ENCODE measurements at places on chromosomes 1 and 21. TPM values are rescaled to one million over a fixed set of nuclear protein-coding genes. Genes with fewer than 3 reads are reported as not detected.

DNA sequence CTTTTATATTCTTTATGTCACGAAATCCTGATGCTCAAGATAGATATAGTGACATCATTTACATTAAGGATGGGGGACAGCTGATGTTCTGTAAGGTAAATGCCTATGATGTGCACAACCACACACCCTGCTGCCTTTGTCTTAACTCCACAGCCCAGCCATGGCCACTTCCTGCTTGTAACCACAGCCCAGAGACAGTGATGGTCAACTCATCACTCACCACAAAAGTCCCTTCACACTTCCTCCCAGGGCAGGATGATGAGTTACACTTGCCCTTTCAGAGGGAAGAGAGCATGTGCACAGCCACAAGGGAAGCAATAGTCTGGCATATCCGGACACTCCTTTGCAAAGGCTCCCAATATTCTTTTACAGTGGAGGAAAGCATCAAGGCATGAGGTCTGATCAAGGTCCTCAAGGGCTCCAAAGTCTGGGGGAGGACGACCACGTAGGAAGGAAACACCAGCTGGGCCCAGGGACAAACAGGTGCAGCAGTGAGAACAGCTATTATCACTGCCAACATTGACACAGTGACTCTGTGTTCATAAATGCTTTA, 53.8 kb downstream of the PLPP3 start:
- DNase-seq, result no peak
- H3K27ac ChIP-seq, result no peak overlapping the region
- no peaks in the 10 kb centered on the region for H3K27me3 ChIP-seq
- H3K4me1 ChIP-seq, result peaks cover 9% of the 10 kb centered on the region
- H3K4me3 ChIP-seq, result no peak overlapping the region
- H3K36me3 ChIP-seq, result no peaks in the 10 kb centered on the region

DNA sequence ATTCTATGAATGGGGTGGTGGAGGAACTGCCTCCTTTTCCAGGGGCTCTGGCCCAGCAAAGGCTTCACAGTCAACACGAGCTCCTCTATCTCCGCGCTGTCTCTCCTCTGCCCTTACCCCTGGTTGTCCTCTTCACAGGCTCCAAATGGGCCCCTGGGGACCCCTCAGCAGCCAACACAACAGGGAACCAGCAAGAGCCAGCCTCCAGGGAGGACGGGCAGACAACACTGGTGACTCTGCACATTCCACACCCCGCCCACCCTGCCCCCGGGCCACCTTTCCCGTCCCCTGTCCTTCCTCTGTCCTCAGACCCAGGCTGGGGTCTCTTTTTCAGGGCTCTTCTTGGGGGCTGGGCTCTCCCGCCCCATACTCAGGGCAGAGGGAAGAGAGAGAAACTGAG, 17.5 kb upstream of the ETV3 start:
- DNase-seq, result peak; percentile 65
- H3K36me3 ChIP-seq, result no peaks in the 10 kb centered on the region
- H3K4me3 ChIP-seq, result peak overlapping the region; percentile 24
- no peaks in the 10 kb centered on the region for H3K27me3 ChIP-seq
- peaks cover 26% of the 10 kb centered on the region for H3K4me1 ChIP-seq
- peak overlapping the region; percentile 91 for H3K27ac ChIP-seq

GRCh38 chr1:25030674-25031589, 100.9 kb upstream of the RUNX3 start:
- no peaks in the 10 kb centered on the region for H3K4me1 ChIP-seq
- H3K4me3 ChIP-seq, result no peak overlapping the region
- H3K36me3 ChIP-seq, result no peaks in the 10 kb centered on the region
- DNase-seq, result no peak

GRCh38 chr1:61174060-61174795, 91.9 kb downstream of the NFIA start:
- H3K4me1 ChIP-seq, result no peaks in the 10 kb centered on the region
- H3K4me3 ChIP-seq, result no peak overlapping the region
- no peaks in the 10 kb centered on the region for H3K36me3 ChIP-seq
- no peak for DNase-seq

GRCh38 chr1:111834956-111835355, 79.3 kb downstream of the DDX20 start:
- no peaks in the 10 kb centered on the region for H3K27me3 ChIP-seq
- H3K4me1 ChIP-seq, result no peaks in the 10 kb centered on the region
- no peak overlapping the region for H3K4me3 ChIP-seq
- H3K27ac ChIP-seq, result no peak overlapping the region
- H3K36me3 ChIP-seq, result no peaks in the 10 kb centered on the region

- no peaks in the 10 kb centered on the region for H3K36me3 ChIP-seq
- DNase-seq, result no peak
- H3K4me3 ChIP-seq, result no peak overlapping the region
- H3K27ac ChIP-seq, result no peak overlapping the region
Observed at GRCh38 chr21:42581336-42581992, 67.8 kb downstream of the SLC37A1 start.

- H3K36me3 ChIP-seq, result no peaks in the 10 kb centered on the region
- peaks cover 22% of the 10 kb centered on the region for H3K4me1 ChIP-seq
- H3K27ac ChIP-seq, result no peak overlapping the region
- H3K27me3 ChIP-seq, result no peaks in the 10 kb centered on the region
- H3K4me3 ChIP-seq, result peak overlapping the region; percentile 96
- DNase-seq, result no peak
Observed at GRCh38 chr1:204073837-204074273, 940 bp downstream of the SOX13 start.

DNA sequence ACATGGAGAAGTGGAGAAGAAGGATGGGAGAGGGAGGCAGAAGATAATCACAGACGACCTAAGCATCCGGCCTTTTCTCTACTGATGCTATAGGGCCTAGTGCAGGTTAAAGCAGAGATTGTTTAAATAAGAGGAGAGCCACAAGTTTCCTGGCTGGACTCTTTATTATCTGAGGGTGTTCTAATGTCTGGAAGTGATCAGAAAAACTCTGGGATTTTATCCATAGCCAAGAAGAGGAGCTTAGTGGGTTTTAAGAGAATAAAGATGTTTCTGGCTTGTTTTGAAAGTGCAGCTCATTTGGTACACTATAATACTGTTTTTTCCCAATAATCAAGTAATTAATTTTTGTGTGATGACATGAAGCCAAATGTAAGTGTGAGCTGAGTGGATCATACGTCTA, 419.0 kb downstream of the PTBP2 start:
- DNase-seq, result no peak
- no peak overlapping the region for H3K4me3 ChIP-seq
- H3K36me3 ChIP-seq, result no peaks in the 10 kb centered on the region
- H3K27me3 ChIP-seq, result no peaks in the 10 kb centered on the region
- H3K4me1 ChIP-seq, result peaks cover 7% of the 10 kb centered on the region

GRCh38 chr21:32468681-32469111, 56.2 kb downstream of the EVA1C start:
- H3K4me3 ChIP-seq, result no peak overlapping the region
- no peaks in the 10 kb centered on the region for H3K27me3 ChIP-seq

GRCh38 chr1:201763455-201764140, 65.4 kb upstream of the IPO9 start:
- H3K4me3 ChIP-seq, result no peak overlapping the region
- no peaks in the 10 kb centered on the region for H3K36me3 ChIP-seq
- no peak for DNase-seq

DNA sequence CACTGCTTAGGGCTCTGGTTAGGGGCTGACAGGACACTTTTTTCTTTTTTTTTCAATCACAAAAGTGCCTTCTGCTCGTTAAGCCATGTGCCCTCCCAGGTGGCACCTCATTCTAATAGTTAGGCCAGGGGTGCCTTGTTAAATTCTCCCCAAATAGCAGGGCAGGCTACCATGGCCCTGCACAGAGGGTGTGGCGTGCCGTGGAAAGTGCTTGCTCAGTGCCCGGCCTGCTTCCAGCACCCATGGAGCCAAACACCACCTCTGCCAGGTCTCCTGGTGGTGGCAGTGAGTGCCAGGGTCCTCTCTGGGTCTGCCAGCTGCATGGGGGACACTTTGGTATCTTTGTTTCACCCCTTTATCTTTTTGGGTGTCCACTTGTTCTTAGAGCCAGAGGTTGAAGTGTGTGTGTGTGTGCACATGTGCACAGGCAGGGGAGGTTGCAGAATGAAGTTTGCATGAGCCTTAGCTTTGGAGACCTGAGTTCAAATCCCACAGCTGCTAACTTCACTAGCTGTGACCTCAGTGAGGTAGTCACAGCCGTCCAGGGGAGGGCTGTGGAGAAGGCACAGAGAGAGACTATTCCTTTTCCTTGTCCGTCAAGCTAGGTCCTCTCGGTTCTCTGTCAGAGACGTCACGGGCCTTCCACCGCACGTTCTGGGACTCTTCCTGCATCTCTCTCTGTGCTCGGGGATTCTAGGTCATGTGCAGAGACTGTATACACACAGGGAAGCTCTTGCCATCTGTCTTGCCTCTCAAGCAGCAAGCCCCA, 39.9 kb upstream of the CSF3R start:
- H3K4me1 ChIP-seq, result no peaks in the 10 kb centered on the region
- no peak overlapping the region for H3K27ac ChIP-seq
- no peak for DNase-seq
- no peak overlapping the region for H3K4me3 ChIP-seq
- H3K27me3 ChIP-seq, result no peaks in the 10 kb centered on the region
- H3K36me3 ChIP-seq, result no peaks in the 10 kb centered on the region

DNA sequence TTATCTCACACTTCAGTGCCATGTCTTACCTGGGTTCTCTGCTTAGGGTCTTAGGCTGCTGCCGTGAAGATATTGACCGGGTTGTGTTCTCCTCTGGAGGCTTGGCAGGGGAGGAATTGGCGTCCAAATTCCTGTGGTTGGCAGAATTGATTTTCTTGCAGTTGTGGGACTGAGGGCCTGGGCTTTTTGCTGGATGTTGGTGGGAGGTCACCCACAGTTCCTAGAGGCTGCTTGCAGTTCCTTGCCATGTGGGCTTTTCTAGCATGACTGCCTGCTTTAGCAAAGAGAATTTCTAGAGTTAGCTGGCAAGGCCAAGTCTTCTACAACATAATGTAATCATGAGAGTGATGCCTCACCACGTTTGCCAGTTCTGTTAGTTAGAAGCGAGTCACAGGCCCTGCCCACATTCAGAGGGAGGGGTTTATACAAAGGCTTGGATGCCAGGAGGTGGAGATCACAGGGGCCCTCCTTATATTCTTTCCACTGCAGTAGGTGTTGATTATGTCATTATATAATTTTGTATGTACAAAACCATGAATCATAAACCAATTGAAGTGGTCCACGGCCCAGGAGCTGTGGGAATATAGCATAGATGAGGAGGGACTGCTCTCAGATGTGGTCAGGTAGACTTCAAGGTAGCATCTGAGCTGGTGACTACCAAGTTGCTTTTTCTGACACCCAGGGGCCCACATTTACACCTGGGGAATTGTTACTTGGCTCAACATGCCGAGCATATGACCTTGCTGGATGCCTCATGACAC, 6.6 kb downstream of the UBL4B start:
- no peak overlapping the region for H3K4me3 ChIP-seq
- no peaks in the 10 kb centered on the region for H3K27me3 ChIP-seq
- no peaks in the 10 kb centered on the region for H3K4me1 ChIP-seq

- no peak for DNase-seq
- no peaks in the 10 kb centered on the region for H3K4me1 ChIP-seq
- no peaks in the 10 kb centered on the region for H3K36me3 ChIP-seq
Observed at GRCh38 chr1:162366671-162367070, 10.0 kb downstream of the SPATA46 start.

GRCh38 chr1:23237508-23237907, 20.2 kb upstream of the HTR1D start:
- H3K27ac ChIP-seq, result no peak overlapping the region
- no peak overlapping the region for H3K4me3 ChIP-seq
- H3K36me3 ChIP-seq, result no peaks in the 10 kb centered on the region
- H3K4me1 ChIP-seq, result no peaks in the 10 kb centered on the region
- DNase-seq, result no peak
- H3K27me3 ChIP-seq, result no peaks in the 10 kb centered on the region

- peaks cover 13% of the 10 kb centered on the region for H3K4me1 ChIP-seq
- H3K36me3 ChIP-seq, result no peaks in the 10 kb centered on the region
- peak; percentile 31 for DNase-seq
- no peaks in the 10 kb centered on the region for H3K27me3 ChIP-seq
- no peak overlapping the region for H3K4me3 ChIP-seq
Observed at GRCh38 chr21:42089093-42089631, 18.0 kb downstream of the UMODL1 start.

- no peak overlapping the region for H3K27ac ChIP-seq
- no peak for DNase-seq
- no peak overlapping the region for H3K4me3 ChIP-seq
- H3K4me1 ChIP-seq, result peaks cover 18% of the 10 kb centered on the region
- H3K36me3 ChIP-seq, result no peaks in the 10 kb centered on the region
Observed at GRCh38 chr1:67652800-67653199, 32.2 kb upstream of the GADD45A start.

GRCh38 chr1:33175865-33176264, 6.0 kb downstream of the TRIM62 start:
- no peak for DNase-seq
- H3K4me1 ChIP-seq, result peaks cover 2% of the 10 kb centered on the region
- H3K27ac ChIP-seq, result no peak overlapping the region
- H3K4me3 ChIP-seq, result no peak overlapping the region

DNA sequence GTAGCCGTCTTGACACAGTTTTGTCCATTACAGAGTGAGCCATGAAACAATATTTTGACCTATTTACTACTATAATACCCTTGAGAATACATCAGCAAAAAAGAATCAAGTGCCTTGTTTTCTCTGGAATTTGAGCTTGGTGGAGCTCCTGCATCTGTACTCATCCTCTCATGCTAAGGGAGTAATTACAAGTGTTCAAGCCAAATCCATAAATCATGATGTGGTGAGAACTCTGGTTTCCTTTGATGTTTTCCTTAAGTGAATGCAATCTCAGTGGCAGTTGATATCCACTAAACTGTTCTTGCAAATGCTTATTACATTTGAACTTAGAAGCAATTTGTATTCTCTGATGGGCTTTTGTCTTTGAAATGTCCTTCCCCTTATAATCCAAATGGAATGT, 824.6 kb upstream of the TMPRSS15 start:
- H3K4me3 ChIP-seq, result no peak overlapping the region
- H3K4me1 ChIP-seq, result no peaks in the 10 kb centered on the region
- DNase-seq, result no peak
- no peaks in the 10 kb centered on the region for H3K27me3 ChIP-seq
- no peaks in the 10 kb centered on the region for H3K36me3 ChIP-seq

CATSPERE gene
- 0.14 TPM for total RNA-seq

COPA gene
- total RNA-seq, result 153 TPM

TMEM167B gene
- total RNA-seq, result 21.8 TPM

SIK1 gene
- 69.4 TPM for total RNA-seq

PLCH2 gene
- total RNA-seq, result 0.27 TPM

HSPA6 gene
- 0.60 TPM for total RNA-seq

FCAMR gene
- total RNA-seq, result not detected

MYOC gene
- not detected for total RNA-seq

KMO gene
- not detected for total RNA-seq

LAX1 gene
- total RNA-seq, result not detected

FLAD1 gene
- total RNA-seq, result 51.3 TPM

SPRR2G gene
- not detected for total RNA-seq

FOXD2 gene
- 4.6 TPM for total RNA-seq
